Activated CD4-positive, alpha-beta T cell treated with anti-CD3 and anti-CD28 coated beads, Interleukin-2, amount 50 U/mL, for 4 hours (primary cell): ENCODE measurements at places on chromosomes 4 and X.

DNA sequence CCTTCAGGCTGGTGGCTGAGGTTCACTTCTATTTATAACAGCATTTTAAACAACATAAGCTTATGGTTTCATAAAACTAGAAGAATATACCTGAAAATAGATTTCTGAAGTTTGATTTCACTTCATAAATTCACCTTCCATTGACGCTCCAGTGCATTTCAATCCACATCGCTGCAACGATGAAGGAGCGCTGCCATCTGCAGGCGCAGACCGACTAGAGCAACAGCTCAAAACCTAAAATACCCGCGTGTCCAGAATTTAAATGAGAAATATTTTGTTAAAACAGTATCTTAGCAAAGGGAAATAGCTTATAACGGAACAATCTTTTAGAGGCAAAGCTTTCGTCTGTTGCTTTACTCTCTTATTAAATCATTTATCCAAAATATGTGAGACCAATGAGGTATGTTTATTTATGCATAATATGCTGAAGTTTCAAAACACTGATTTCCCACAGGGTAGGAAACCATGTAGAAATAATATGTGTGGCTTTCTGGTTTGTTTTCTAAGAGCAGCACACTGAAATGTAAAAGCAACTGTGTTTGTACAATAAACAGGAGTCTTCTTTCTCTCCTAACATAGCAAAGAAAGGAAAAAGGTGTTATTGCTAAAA lies 816.4 kb upstream of the FRG1 start:
- DNase-seq, result no peak

DNA sequence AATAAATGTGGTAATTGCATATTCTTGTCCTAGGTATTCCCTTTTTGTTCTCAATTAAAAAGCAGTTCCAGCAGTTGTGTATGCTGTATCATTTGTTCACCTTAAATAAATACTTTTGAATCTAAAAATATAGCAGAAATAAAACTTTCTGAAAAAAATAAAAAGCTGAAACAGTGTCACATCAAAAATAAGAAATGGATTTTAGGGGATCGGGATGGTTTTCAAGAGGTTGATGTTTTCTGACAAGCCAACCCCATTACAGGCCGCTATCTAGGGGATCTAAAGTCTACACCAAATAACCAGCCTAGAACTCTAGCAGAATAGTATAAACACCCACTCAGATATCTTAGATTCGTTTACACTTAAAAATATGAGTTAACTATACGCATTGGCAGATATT lies 95.4 kb upstream of the MAML3 start:
- DNase-seq, result no peak

- no peak for DNase-seq
Measured at GRCh38 chr4:102246416-102246815, 98.9 kb downstream of the SLC39A8 start.

DNA sequence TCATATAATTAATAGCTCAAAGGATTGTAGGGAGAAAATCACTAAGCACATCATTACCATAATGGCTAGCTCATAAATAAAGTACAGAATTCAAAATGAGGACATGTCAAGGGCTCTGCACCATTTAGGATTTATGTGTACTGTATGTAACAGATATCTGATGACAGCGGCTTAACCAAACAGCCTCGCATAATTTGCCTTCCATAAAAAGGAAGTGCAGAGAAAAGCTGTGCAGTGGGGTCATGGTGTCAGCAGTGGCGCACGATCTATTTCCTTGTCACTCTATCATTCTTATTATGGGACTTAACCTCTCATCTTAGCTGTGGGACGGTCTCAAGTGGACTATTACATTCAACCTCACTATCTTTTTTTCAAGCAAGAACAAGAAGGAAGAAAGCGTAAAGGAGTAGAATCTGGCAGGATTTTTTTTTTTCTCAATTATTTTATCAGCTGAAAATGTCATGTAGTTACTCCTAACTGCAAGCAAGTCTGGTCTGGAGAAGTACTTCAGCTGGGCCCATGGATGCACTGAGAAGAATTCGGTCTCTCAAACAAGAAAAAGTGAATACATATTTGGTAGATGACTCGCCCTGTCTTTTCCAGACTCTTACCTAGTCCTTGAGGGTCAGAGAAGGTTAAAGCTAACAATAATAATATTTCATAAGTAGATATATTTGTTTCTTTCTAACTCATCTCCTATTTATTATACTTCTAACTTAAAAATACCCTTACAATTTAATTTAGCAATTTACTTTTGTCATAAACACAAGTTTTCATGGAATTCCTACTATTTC lies 94.6 kb downstream of the COX18 start:
- DNase-seq, result no peak

DNA sequence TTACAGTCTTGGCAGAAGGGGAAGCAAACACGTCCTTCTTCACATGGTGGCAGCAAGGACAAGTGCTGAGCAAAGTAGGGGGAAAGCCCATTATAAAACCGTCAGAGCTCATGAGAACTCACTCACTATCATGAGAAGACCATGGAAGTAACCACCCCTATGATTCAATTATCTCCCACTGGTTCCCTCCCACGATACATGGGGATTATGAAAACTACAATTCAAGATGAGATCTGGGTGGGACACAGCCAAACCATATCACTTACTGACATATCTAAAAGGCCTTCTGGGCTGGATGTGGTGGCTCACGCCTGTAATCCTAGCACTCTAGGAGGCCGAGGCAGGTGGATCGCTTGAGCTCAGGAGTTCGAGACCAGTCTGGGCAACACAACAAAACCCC lies 117.1 kb upstream of the USP9X start:
- no peak for DNase-seq

DNA sequence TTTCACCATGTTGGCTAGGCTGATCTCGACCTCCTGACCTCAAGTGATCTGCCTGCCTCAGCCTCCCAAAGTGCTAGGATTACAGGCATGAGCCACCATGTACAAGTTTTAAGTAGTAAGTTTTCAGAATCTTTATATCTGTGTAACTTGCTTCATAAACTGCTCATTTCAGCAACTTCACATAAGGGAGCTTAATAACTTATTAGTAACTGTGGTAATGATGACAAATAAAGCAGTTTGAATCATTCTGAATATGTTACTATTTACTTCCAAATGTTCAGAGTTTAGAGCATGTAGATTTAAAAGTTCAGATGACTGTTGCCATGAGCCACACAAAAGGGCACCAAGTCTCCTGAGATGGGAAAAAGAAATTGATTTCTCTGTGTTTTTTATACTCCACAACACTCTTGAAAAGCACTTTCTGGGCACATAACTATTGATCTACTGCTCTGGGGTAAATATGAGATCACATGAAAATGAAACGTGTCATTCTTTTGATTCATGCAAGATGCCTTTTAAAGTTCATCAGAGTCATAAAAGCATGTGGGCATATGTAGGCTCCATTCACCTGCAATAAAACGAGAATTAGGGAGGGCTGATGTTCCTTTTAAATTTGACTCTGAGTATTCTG lies 14.1 kb upstream of the CA5B start:
- no peak for DNase-seq

- no peak for DNase-seq
Measured at GRCh38 chr4:119105605-119106004, 30.0 kb upstream of the MYOZ2 start.

DNA sequence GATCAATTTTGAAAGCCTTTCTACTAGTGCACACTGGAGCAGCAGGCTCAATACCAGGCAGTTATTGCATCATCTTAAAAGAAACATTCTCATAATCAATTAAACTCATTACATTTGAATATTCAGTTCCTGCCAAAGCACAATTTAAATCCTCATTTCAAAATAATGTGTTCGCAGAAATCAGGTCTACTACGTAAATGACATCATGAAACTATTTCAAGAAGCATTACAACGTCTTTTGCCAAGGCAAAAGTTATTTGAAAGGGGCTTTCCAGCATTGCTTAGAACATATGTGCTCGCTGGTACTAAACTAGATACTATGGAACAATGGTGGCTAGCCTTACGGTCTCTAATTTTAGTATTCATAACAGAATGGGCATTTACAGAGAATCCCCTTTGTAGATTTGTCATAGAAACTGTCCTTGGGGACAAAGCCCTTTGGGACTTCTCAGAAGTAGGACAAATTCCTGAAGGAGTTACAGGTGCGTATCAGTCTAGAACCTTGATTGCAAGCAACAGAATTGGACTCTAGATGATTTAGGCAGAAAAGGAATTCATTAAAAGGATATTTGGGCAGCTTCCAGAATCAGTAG lies 27.6 kb upstream of the HUWE1 start:
- no peak for DNase-seq

DNA sequence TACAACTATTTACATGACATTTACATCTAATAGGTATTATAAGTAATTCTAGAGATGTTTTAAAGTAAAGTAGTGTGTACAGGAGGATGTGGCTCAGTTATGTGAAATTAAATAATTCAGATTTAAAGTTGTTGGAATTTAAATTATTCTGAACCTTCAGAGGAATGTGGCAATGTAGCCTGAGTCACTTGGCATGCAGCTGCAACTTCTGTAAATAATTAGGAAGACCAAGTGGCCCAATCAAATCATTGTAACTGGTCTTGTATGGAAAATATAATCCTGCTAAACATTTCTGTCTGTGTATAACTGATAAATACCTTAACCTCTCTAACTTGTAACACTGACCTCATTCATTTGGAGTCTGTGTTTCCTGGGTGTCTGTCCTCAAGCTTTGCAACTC lies 828.9 kb downstream of the GLUD2 start:
- DNase-seq, result no peak

- DNase-seq, result no peak
Measured at GRCh38 chr4:168569931-168570276, 73.1 kb downstream of the PALLD start.

GRCh38 chrX:69090022-69090421 lies 75.2 kb downstream of the PJA1 start:
- no peak for DNase-seq

GRCh38 chr4:26566133-26566532 lies 17.8 kb upstream of the TBC1D19 start:
- no peak for DNase-seq

- no peak for DNase-seq
Measured at GRCh38 chr4:112061207-112061817, 83.9 kb upstream of the FAM241A start.

GRCh38 chrX:136034668-136035067 lies 49.4 kb downstream of the SLC9A6 start:
- DNase-seq, result no peak

DNA sequence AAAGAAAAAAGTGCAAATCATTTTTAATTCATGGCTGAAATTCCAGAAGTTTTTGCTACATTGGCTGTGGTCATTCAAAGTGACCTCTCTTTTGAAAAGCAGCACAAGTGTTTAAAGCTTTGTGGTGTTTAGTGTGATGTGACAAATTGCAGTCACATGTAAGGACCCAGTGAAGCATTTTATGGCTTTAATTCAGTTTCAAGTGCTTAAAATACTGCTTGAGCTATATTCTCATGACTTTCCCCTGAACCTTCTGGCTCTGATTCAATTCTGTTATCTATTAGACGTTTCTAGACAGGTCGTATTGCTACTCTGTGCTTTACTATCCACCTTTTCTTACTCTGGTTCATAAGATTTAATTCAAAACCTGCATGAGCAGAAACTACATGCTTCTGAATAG lies 105.8 kb downstream of the FAT4 start:
- DNase-seq, result no peak

- DNase-seq, result no peak
Measured at GRCh38 chr4:18105030-18106011, 83.8 kb upstream of the LCORL start.

GRCh38 chr4:178970433-178971140 lies 1528.3 kb upstream of the AGA start:
- DNase-seq, result no peak

DNA sequence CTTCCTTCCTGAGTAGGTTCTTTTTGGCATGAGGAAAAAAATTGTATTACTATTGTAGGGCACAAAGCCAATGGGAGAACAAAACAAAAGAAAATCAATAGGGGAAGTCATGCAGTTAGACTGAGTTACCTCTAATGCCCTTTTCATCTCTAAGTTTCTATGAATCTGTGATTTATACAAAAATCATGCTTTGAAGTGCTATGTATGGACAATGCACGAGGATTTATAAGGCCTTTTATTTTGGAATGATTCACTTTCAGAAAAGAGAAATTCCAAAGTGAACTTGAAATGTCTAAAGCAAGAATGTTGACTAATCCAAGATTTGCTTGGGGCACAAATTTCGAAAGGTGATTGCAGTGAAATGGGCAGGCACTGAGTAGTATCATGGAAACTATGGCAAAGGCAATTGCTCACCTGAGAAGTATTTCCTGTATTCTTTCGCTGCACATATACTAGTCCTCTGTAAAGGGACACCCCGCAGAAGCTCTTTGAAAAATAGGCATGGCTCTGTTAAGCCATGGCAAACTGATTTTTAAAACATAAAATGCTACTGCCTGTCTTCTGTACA lies 52.8 kb downstream of the ADGRG4 start:
- DNase-seq, result no peak

DNA sequence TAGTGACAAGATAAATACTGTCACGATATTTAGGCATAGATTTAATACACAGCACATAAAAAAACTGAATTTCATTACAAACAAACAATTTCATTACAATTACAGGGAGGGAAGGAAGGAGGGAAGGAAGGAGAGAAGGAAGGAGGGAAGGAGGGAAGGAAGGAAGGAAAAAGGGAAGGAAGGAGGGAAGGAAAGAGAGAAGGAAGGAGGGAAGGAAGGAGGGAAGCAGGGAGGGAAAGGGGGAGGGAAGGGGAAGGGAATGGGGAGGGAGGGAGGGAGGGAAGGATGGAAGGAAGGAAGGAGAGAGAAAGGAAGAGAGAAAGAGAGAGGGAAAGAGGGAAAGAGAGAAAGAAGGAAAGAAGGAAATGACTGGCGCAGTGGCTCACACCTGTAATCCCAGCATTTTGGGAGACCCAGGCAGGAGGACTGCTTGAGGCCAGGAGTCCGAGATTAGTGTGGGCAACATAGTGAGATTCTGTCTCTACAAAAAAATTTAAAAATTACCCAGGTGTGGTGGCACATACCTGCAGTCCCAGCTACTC lies 64.6 kb downstream of the FBXW7 start:
- DNase-seq, result no peak

- no peak for DNase-seq
Measured at GRCh38 chrX:130836447-130836846, 66.6 kb downstream of the ENOX2 start.

GRCh38 chrX:10660171-10660570 lies 39.8 kb upstream of the MID1 start:
- DNase-seq, result no peak

GRCh38 chrX:102714994-102715393 lies 2.7 kb downstream of the GPRASP2 start:
- no peak for DNase-seq

GRCh38 chr4:108937066-108937465 lies 174.2 kb upstream of the ETNPPL start:
- no peak for DNase-seq

DNA sequence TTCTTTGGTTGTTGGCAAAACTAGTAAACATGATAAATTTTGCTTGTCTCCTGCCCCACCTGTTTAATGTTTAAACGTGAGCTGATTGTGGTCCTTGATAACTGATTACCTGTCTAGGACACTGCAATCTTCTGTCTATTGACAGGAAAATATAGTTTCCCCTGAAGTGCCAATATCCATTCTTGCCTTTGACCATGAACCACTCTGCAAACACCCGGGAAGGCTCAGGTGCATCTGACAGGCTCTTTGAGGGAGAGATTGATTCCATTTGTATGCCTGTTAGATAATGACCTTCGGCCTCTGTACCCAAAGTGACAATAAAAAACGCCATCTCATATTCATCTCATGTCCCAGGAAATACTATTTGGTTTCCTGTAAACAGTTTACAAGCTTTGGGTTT lies 453.0 kb downstream of the CENPC start:
- no peak for DNase-seq

- DNase-seq, result no peak
Measured at GRCh38 chr4:120973207-120973606, 50.7 kb upstream of the PRDM5 start.
